SHP77 (cell line): ENCODE measurements at places on chromosomes 16 and 17.

GRCh38 chr17:56213031-56213430, 59.8 kb downstream of the ANKFN1 start:
- DNase-seq = no peak

GRCh38 chr17:60436676-60437075, 14.4 kb downstream of the CHCT1 start:
- no peak for DNase-seq

- DNase-seq = no peak
Measured at GRCh38 chr17:29726715-29727252, 104.1 kb upstream of the CORO6 start.

- DNase-seq = no peak
Measured at GRCh38 chr17:81707725-81708646, 4.1 kb upstream of the SLC25A10 start.

GRCh38 chr17:48725004-48725287, 2.0 kb downstream of the PRAC2 start:
- DNase-seq = no peak

GRCh38 chr16:74123195-74123594, 173.4 kb upstream of the PSMD7 start:
- no peak for DNase-seq

DNA sequence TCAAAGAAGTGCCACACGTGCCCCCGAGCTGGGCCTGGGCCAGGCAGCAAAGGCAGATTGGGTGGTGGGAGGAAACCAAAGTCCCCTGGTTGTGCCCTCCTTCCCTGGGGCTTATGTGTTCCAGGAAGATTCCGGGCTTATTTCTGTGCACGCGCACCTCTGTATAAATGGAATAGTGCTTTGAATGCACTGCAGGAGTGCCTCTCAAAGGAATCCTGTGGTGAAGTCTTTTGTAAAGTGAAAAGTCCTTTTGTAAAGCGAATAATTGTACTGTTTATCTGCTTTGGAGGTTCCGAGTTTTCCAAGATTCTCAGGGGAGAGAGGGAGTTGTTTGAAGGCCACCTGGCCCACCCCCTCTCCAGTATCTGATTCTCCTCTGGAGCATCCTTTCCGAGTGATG, 26.8 kb downstream of the C17orf75 start:
- no peak for DNase-seq

DNA sequence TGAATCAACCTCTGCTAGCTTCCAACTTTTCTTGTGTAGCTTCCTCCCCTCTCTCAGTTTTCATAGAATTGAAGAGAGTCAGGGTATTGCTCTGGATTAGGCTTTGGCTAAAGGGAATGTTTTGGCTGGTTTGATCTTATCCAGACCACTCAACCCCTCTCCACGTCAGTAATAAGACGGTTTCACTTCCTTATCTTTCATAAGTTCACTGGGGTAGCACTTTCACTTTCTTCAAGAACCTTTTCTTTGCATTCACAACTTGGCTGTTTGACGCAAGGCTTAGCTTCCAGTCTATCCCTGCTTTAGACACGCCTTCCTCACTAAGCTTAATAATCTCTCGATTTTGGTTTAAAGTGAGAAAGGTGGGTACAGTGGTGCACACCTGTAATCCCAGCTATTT, 29.7 kb upstream of the OR1A2 start:
- DNase-seq = no peak

DNA sequence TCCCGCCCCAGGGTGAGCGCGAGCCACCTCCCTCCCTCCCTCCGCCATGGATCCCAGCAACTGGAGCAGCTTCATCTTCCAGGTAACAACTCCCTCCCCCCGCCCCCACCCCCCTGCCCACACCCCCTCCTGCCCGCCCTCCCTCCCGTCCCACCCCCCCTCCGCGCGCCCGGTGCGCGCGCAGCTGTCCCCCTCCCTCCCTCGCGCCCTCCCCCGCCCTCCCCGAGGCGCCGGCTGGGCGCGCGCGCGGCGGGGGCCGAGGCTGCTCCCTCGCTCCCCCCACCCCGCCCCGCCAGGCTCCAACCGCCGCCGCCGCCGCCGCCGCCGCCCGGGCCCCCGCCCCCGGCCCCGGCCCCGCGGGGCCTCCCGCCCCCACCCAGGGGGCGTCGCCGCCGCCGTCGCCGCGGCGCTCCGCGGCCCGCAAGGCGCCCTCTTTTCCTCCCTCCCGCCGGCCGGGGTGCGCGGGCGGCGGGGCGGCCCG, at the start of gene MAZ:
MAZ (plus strand) TSS at position 431 of the 481 bp plus-strand sequence. CDS start 173 bp downstream, outside the sequence.
- peak; percentile 85 for DNase-seq

DNA sequence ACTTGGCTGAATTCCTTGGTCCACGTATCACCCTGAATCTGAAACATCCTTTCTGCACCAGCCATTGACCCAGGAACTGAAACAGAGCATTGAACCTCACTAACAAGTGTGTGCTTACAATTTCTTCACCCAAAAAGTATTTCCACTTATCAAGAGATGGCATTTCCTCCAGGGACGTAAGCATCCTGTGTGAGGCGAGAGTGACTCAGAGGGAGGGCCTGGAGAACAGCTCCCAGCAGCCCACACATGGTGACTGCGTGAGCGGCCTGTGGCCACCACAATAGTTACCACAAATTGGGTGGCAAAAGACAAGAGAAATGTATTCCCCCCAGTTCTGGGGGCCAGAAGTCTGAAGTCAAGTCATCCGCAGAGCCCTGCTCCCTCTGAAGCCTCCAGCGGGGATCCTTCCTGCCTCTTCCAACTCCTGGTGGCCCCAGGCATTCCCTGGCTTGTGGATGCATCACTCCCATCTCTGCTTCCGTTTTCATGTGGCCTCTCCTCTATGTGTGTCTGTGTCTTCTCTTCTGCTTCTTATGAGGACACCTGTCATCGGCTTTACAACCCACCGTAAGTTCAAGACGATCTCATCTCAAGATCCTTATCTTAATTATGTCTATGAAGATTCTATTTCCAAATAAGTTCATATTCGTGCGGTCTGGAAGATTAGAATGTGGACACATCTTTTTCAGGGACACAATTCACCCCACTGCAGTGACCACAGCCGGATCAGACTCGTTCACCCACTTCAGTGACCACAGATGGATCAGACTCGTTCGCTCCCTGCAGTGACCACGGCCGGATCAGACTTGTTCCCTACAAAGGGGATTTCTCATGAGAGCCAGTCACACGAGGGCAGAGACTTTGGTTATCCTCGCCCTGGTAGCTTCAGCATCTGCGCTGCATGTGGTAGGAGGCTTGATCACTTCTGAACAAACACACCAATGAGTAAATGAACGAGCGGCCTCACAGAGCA, 122.6 kb upstream of the FOXF1 start:
- DNase-seq = no peak

- DNase-seq = no peak
Measured at GRCh38 chr16:1640261-1640941, 28.2 kb downstream of the CRAMP1 start.
